A549 treated with RU486 at 1 μM for 4 hours (cell line): ENCODE measurements at places on chromosomes 12 and 14. TPM values are rescaled to one million over a fixed set of nuclear protein-coding genes. Genes with fewer than 3 reads are reported as not detected.

Gene GYS2
- total RNA-seq = not detected in 5 replicates

Gene FAM181A
- not detected in 5 replicates for total RNA-seq

Gene PLCZ1
- total RNA-seq = not detected in 5 replicates

Gene TMEM52B
- 0.05 to 0.18 TPM (median 0.13 TPM) in 4 of 5 replicates, not detected in the other for total RNA-seq

Gene TNS2
- 10.0 to 20.4 TPM (median 17.8 TPM) in 5 replicates for total RNA-seq

Gene PDE3A
- 1.7 to 3.9 TPM (median 3.7 TPM) in 5 replicates for total RNA-seq

Gene ACOT4
- 1.5 to 2.8 TPM (median 2.1 TPM) in 5 replicates for total RNA-seq

Gene DHRS4
- total RNA-seq = 42.2 to 47.9 TPM (median 46.2 TPM) in 5 replicates

Gene LRRC9
- not detected in 5 replicates for total RNA-seq

Gene KRT86
- total RNA-seq = 20.5 to 62.5 TPM (median 45.1 TPM) in 5 replicates

Gene CLEC4A
- total RNA-seq = 0.19 to 0.20 TPM in 2 of 5 replicates, not detected in the others

Gene AMHR2
- total RNA-seq = 1.1 to 2.8 TPM (median 1.6 TPM) in 5 replicates

Gene CAPZA3
- not detected in 5 replicates for total RNA-seq

Gene SERPINA10
- total RNA-seq = not detected in 5 replicates

Gene KLRG1
- 1.1 to 1.9 TPM (median 1.5 TPM) in 5 replicates for total RNA-seq

Gene TAS2R31
- 0.14 to 0.33 TPM (median 0.18 TPM) in 4 of 5 replicates, not detected in the other for total RNA-seq

Gene PTPRO
- total RNA-seq = 0.05 to 0.08 TPM in 2 of 5 replicates, not detected in the others

Gene FITM1
- total RNA-seq = 0.17 to 0.31 TPM in 2 of 5 replicates, not detected in the others

Gene ADGRD1
- 0.18 to 0.66 TPM (median 0.47 TPM) in 5 replicates for total RNA-seq

Gene OSGEP
- total RNA-seq = 19.1 to 25.1 TPM (median 25.0 TPM) in 5 replicates

Gene ASIC1
- 4.8 to 6.5 TPM (median 5.9 TPM) in 5 replicates for total RNA-seq

Gene CD27
- not detected in 5 replicates for total RNA-seq

Gene PRPF40B
- total RNA-seq = 4.7 to 8.6 TPM (median 6.7 TPM) in 5 replicates

Gene GLT1D1
- not detected in 5 replicates for total RNA-seq

Gene TPPP2
- not detected in 5 replicates for total RNA-seq

Gene SLC38A4
- not detected in 5 replicates for total RNA-seq

Gene ACSS3
- total RNA-seq = not detected in 5 replicates

Gene SDR9C7
- not detected in 5 replicates for total RNA-seq

Gene GNS
- total RNA-seq = 40.2 to 57.0 TPM (median 54.8 TPM) in 5 replicates

Gene AVPR1A
- total RNA-seq = not detected in 5 replicates

Gene SLC16A7
- total RNA-seq = 0.07 to 0.21 TPM (median 0.16 TPM) in 5 replicates
